ENCODE measurements at places on chromosomes 12 and 14. TPM values are rescaled to one million over a fixed set of nuclear protein-coding genes. Genes with fewer than 3 reads are reported as not detected.

Gene KTN1
- 218 TPM for polyA plus RNA-seq

Gene SIX1
- 10.3 TPM for polyA plus RNA-seq

Gene HAL
- 0.46 TPM for polyA plus RNA-seq

Gene FGFR1OP2
- polyA plus RNA-seq, result 55.0 TPM

Gene AICDA
- polyA plus RNA-seq, result 0.79 TPM
